T-cell (primary cell): ENCODE measurements at places on chromosomes 11 and 22. TPM values are rescaled to one million over a fixed set of nuclear protein-coding genes. Genes with fewer than 3 reads are reported as not detected.

FGF3 gene
- total RNA-seq: not detected

CD3E gene
- total RNA-seq: 659 TPM

DNA sequence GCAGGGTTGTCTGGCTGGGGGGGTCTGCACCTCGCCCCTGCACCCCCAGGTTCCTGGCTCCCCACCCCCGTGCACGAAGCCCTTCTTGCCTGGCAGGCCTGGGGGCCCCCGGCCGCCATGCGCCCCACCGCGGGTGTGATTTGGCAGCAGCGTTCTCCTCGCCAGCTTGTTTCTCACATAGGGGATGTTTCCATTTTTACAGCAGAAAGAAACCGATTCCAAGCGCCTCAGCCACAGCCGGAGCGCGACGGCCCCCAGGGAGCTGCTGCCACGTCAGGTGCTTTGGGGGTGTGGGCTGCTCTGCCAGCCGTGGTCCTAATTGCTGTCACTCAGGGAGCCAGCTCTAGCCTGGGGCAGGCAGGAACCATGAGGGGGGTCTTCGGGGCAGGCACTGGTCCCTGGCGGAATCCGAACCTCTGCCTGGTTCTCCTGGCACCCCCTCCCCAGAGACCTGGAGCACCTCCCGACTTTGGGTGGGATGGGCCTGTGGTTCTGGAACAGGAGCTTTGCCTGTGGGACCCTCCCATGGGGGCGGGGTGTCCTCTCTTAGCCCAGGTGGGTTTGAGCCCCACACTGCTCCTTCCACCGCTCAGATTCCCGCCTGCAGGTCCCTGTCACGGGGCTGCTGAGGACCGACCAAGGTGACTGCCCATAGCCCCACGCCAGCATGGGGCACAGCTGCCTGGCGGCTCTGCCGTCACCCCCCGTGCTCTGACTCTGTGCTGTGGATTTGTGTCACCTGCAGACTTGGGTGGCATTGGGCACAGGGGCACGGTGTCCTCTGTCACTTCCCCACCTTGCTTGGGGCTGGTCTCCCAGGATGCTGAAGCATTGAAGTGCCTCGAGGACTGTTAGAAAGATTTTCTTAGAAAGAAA, 54.0 kb downstream of the RTN4R start:
- no peak overlapping the region for H3K27ac ChIP-seq
- peaks cover 41% of the 10 kb centered on the region for H3K4me1 ChIP-seq
- DNase-seq: no peak
- H3K4me3 ChIP-seq: no peak overlapping the region

DNA sequence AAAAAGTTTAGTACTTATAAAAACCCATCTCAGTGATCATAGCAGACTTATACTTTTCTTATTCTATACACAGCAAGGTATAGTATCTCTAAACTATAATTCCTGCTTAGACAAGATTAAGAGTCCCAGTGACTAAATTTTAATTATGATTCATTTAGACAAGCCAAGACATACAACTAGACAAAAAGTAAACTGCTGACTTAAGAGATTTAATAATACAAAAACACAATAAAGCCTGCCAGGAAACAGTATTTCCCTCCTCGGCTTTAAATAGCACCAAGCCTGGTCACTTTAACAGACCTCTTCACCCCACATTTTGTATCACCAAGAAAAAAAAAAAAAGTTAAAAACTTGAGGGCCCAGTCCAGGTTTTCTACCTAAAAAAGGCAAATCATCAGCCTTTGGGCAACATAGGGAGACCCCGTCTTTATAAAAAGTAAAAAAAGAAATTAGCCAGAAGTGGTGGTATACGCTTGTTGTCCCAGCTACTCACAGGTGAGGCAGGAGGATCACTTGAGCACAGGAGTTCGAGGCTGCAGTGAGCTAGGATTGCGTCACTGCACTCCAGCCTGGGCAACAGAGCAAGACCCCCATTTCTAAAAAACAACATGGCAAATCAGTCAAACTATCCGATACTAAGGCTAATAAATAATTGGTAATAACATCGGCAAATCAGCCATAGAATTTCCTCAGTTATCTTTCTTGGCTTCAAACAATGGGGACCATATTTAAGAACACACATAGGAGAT, 53.8 kb downstream of the SIK3 start:
- DNase-seq: no peak
- H3K36me3 ChIP-seq: no peaks in the 10 kb centered on the region
- H3K4me1 ChIP-seq: peaks cover 3% of the 10 kb centered on the region

DNA sequence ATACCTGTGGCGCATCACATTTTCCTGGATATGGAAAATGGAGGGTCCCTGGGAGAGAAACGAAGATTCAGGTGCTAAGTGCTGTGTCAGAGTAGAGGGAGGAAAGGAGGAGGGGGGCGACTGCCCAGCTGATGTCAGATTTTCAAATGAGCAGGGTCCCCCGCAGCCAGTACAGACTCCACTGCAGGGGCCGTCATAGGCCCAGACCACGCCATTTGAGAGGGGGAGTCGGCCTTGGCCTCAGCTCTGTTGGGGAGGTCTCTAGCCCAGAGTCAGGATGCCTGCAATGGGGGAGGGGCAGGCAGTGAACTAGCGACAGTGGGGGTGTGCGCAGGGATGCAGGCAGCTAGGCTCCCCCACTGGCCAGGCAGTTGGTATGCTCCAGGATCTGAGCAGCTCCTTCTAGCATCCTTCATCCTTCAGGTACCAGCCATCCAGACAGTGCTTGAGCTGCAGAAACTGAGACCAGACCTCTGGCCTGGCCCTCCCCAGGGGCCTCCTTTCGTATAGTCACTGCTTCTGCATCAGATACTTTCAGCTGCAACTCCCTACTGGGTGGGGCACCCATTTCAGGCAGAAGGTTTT, at the start of the genes BSCL2 and GNG3:
Gene BSCL2, minus strand, starts transcription at position 148 of the 585 bp plus-strand sequence. CDS start 229 bp downstream, outside the sequence.
Gene GNG3, plus strand, starts transcription at position 400 of the 585 bp plus-strand sequence. CDS start 620 bp downstream, outside the sequence.
- no peaks in the 10 kb centered on the region for H3K27me3 ChIP-seq
- H3K27ac ChIP-seq: peak within 1 kb of the TSS; percentile 94
- no peak for DNase-seq

DNA sequence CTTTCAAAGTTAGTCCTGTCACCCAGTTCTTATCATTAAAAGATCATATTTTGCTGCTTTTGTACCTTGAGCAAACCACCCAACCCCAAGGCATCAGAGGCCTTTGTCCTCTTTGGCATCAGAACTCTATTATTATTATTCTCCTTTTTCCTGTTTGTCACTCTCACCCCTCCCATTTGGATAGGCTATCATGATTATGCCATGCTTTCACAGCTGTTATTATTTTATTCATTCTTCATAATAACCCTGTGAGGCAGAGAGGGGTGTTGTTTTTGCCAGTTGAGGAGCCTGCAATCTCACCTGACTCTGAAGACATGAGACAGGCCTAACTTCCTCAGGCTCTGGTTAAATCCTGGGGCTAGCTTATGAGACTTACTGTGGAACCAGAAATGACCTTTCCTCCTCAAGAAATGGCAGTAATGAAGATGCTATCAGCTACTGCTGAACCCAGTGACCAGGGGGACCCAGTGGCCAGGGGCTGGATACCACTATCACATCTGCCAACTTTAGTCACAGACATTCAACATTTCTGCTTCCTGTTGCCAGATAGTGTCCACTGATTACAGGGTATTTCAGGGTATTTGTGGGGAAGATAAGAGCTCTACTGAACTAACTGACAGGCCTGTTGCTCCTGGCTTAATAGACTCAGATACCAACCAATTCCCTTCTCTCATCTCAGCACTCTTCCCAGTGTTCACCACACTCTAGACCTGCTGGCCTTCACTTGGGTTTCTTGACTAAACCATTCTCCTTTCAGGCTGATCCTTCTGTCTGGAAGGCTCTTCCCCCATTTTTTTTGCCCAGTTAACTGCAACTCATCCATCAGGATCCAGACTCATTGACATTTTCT, 11.8 kb upstream of the SWAP70 start:
- peak; percentile 6 for DNase-seq
- peaks cover 6% of the 10 kb centered on the region for H3K27me3 ChIP-seq
- no peaks in the 10 kb centered on the region for H3K36me3 ChIP-seq
- no peak overlapping the region for H3K4me3 ChIP-seq
- H3K27ac ChIP-seq: no peak overlapping the region

DNA sequence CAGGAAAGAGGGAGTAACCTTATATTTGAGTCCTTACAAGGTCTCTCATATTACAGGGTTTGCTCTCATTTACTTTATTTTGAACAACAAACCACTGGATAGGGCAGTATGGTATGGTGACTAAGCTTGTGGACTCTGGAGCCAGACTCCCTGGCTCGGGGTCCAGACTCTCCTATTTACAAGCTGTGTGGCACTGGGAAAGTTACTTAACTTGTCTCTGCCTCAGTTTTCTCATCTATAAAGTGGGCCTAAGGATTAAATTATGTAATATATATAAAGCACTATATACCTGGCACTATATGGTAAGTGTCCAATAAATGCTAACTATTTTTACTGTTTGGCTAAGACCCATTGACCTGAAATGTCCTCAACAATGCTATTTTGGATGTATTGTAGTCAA, 1.7 kb upstream of the DCHS1 start:
- H3K36me3 ChIP-seq: no peaks in the 10 kb centered on the region
- DNase-seq: no peak
- H3K27me3 ChIP-seq: peaks cover 8% of the 10 kb centered on the region
- H3K4me1 ChIP-seq: peaks cover 13% of the 10 kb centered on the region
- H3K4me3 ChIP-seq: no peak overlapping the region

GRCh38 chr22:32788904-32789624, 12.4 kb upstream of the TIMP3 start:
- no peak overlapping the region for H3K27ac ChIP-seq
- no peak for DNase-seq
- H3K4me3 ChIP-seq: no peak overlapping the region
- H3K27me3 ChIP-seq: no peaks in the 10 kb centered on the region
- no peaks in the 10 kb centered on the region for H3K36me3 ChIP-seq
